Esophagus muscularis mucosa (tissue), 4 donors: ENCODE measurements at places on chromosomes 4 and X. TPM values are rescaled to one million over a fixed set of nuclear protein-coding genes. Genes with fewer than 3 reads are reported as not detected.
A peak's percentile ranks its signal among the peaks of the same experiment; 100 is the strongest.

- no peaks in the 10 kb centered on the region for H3K27me3 ChIP-seq
- peaks cover 3% of the 10 kb centered on the region for H3K4me1 ChIP-seq
- H3K4me3 ChIP-seq: no peak overlapping the region
- H3K36me3 ChIP-seq: no peaks in the 10 kb centered on the region
- no peak overlapping the region for H3K27ac ChIP-seq
- no peak for DNase-seq
Measured at GRCh38 chrX:96721354-96721753, 36.7 kb downstream of the DIAPH2 start.

- H3K27me3 ChIP-seq: no peaks in the 10 kb centered on the region
- DNase-seq: no peak
- H3K36me3 ChIP-seq: no peaks in the 10 kb centered on the region
- H3K27ac ChIP-seq: no peak overlapping the region
Measured at GRCh38 chr4:14559646-14560045, 442.6 kb upstream of the CPEB2 start.

- H3K4me1 ChIP-seq: no peaks in the 10 kb centered on the region
- H3K36me3 ChIP-seq: no peaks in the 10 kb centered on the region
- DNase-seq: no peak
- no peaks in the 10 kb centered on the region for H3K27me3 ChIP-seq
- H3K4me3 ChIP-seq: no peak overlapping the region
Measured at GRCh38 chrX:120568035-120568434, 7.3 kb upstream of the CUL4B start.

- H3K36me3 ChIP-seq: no peaks in the 10 kb centered on the region
- DNase-seq: no peak
Measured at GRCh38 chr4:90246816-90247215, 119.6 kb downstream of the CCSER1 start.

DNA sequence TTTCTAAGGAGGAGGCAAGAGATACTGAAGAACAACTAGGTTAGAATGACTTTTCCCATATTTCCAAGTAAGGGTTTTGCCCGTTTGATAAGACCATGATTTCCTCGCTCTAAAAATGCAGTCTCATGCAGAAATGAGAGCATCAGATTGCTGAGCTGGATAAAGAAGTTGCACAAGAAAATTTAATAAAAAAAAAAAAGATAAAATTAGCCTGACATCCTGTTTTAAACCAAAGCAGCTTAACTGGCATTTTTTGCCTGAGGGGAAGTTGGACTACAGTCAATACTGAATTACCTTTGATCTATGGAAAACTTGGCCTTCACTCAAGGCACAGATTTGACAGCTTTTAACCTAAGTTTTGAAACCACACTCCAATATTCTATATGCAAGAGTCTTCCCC, 208.4 kb downstream of the GASK1B start:
- H3K4me1 ChIP-seq: no peaks in the 10 kb centered on the region
- H3K4me3 ChIP-seq: no peak overlapping the region
- no peaks in the 10 kb centered on the region for H3K36me3 ChIP-seq
- H3K27me3 ChIP-seq: no peaks in the 10 kb centered on the region
- no peak for DNase-seq
- no peak overlapping the region for H3K27ac ChIP-seq

CYP2U1 gene
- total RNA-seq: 36.6 TPM

- no peaks in the 10 kb centered on the region for H3K36me3 ChIP-seq
- no peak for DNase-seq
- H3K27me3 ChIP-seq: no peaks in the 10 kb centered on the region
- no peak overlapping the region for H3K4me3 ChIP-seq
- H3K4me1 ChIP-seq: no peaks in the 10 kb centered on the region
Measured at GRCh38 chr4:116627545-116627944, 457.8 kb downstream of the TRAM1L1 start.

- H3K4me1 ChIP-seq: no peaks in the 10 kb centered on the region
- no peak overlapping the region for H3K4me3 ChIP-seq
- H3K27ac ChIP-seq: no peak overlapping the region
- DNase-seq: no peak
- H3K27me3 ChIP-seq: no peaks in the 10 kb centered on the region
- H3K36me3 ChIP-seq: no peaks in the 10 kb centered on the region
Measured at GRCh38 chrX:58025979-58026378, 115.7 kb upstream of the ZXDA start.

GRCh38 chrX:132435222-132435621, 53.6 kb downstream of the MBNL3 start:
- H3K36me3 ChIP-seq: no peaks in the 10 kb centered on the region
- H3K4me3 ChIP-seq: no peak overlapping the region
- no peak for DNase-seq
- no peaks in the 10 kb centered on the region for H3K27me3 ChIP-seq
- H3K4me1 ChIP-seq: no peaks in the 10 kb centered on the region

DNA sequence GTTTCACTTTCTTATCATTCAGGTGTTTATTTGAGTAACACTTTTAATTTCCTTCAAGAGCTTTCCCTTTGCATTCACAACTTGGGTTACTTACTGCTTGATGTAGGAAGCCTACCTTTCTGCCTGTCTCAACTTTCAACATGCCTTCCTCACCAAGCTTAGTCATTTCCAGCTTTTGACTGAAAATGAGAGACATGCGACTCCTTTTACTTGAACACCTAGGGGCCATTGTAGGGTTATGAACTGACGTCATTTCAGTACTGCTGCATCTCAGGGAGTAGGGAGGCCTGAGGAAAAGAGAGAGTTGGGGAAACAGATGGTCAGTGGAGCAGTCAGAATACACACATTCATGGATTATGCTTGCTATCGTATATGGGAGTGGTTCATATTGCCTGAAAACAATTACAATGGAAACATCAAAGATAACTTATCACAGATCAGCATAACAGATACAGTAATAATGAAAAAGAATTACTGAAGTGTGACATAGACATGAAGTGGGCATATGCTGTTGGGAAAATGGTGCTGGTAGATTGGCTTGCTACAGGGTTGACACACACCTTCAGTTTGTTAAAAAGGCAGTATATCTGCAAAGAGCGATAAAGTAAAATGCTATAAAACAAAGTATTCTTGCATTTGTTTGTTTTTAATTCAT, 25.7 kb downstream of the USP53 start:
- no peak overlapping the region for H3K27ac ChIP-seq
- H3K27me3 ChIP-seq: no peaks in the 10 kb centered on the region
- H3K36me3 ChIP-seq: no peaks in the 10 kb centered on the region
- H3K4me1 ChIP-seq: peaks cover 10% of the 10 kb centered on the region

CXCL11 gene
- total RNA-seq: not detected

GRCh38 chrX:136227948-136228838, 23.0 kb downstream of the MAP7D3 start:
- no peak overlapping the region for H3K4me3 ChIP-seq
- H3K36me3 ChIP-seq: peaks cover 37% of the 10 kb centered on the region
- H3K27me3 ChIP-seq: no peaks in the 10 kb centered on the region
- DNase-seq: no peak
- no peak overlapping the region for H3K27ac ChIP-seq

ATP2B3 gene
- 0.23 TPM for total RNA-seq

- peaks cover 13% of the 10 kb centered on the region for H3K36me3 ChIP-seq
- H3K4me1 ChIP-seq: peaks cover 31% of the 10 kb centered on the region
- H3K27me3 ChIP-seq: no peaks in the 10 kb centered on the region
- no peak for DNase-seq
Measured at GRCh38 chr4:183639291-183639690, 19.7 kb downstream of the RWDD4 start.

- no peaks in the 10 kb centered on the region for H3K36me3 ChIP-seq
- H3K27me3 ChIP-seq: no peaks in the 10 kb centered on the region
- H3K27ac ChIP-seq: no peak overlapping the region
- DNase-seq: no peak
- H3K4me3 ChIP-seq: no peak overlapping the region
- no peaks in the 10 kb centered on the region for H3K4me1 ChIP-seq
Measured at GRCh38 chrX:94633237-94633636, 959.2 kb downstream of the FAM133A start.

- H3K27me3 ChIP-seq: no peaks in the 10 kb centered on the region
- H3K4me1 ChIP-seq: no peaks in the 10 kb centered on the region
- no peaks in the 10 kb centered on the region for H3K36me3 ChIP-seq
- H3K4me3 ChIP-seq: no peak overlapping the region
Measured at GRCh38 chrX:5474282-5474681, 754.4 kb downstream of the NLGN4X start.

GRCh38 chr4:10593130-10593529, 91.4 kb downstream of the CLNK start:
- no peaks in the 10 kb centered on the region for H3K27me3 ChIP-seq
- H3K27ac ChIP-seq: no peak overlapping the region
- H3K4me1 ChIP-seq: no peaks in the 10 kb centered on the region
- no peak for DNase-seq

DNA sequence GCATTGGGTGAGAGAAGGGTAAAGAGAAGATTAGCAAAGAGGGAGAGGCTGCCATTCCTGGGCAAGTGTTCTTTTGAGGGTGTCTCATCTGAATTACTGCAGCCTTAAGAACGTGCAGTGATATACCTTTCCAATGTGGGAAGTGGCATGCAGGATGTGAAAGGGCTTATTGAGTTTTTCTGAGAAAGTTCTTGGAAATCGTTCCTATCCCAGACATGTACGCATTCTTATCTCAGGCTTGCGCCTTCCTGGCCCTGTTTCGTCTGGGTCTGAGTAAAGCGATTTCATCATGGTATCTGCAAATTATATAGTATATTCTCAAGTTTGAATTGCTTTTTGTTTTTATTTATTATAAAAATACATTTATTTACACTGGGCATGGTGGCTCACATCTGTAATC, 699.8 kb downstream of the TRAM1L1 start:
- no peaks in the 10 kb centered on the region for H3K4me1 ChIP-seq
- H3K27me3 ChIP-seq: no peaks in the 10 kb centered on the region
- no peak overlapping the region for H3K27ac ChIP-seq
- no peak for DNase-seq
- H3K36me3 ChIP-seq: no peaks in the 10 kb centered on the region

DNA sequence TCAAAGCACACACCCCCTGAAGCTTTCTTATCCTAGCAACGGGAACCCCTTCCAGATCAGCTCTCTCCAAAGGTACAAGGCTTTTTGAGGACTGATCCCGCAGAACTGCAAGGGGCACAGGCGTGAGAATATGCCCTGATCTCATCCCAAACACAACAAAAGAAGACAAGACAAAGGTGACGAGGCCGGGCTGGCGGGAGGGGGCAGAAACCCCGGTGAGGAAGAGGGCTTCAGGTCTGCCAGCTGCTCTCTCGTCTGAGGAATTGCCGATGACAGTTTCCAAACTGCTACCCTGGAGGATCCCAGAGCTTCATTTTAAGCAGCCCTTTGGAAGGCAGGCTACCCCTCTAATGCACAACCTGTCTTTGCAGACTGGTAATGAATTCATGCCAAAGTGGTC, 3.4 kb downstream of the HCFC1 start:
- H3K36me3 ChIP-seq: peaks cover 11% of the 10 kb centered on the region
- peaks cover 64% of the 10 kb centered on the region for H3K4me1 ChIP-seq
- no peak for DNase-seq
- no peaks in the 10 kb centered on the region for H3K27me3 ChIP-seq
- peak overlapping the region; percentile 73 for H3K4me3 ChIP-seq

GATA1 gene
- total RNA-seq: not detected

GRCh38 chr4:140363558-140363957, 9.9 kb upstream of the SCOC start:
- H3K4me3 ChIP-seq: no peak overlapping the region
- no peaks in the 10 kb centered on the region for H3K4me1 ChIP-seq
- no peaks in the 10 kb centered on the region for H3K36me3 ChIP-seq
- no peaks in the 10 kb centered on the region for H3K27me3 ChIP-seq
- no peak overlapping the region for H3K27ac ChIP-seq

DNA sequence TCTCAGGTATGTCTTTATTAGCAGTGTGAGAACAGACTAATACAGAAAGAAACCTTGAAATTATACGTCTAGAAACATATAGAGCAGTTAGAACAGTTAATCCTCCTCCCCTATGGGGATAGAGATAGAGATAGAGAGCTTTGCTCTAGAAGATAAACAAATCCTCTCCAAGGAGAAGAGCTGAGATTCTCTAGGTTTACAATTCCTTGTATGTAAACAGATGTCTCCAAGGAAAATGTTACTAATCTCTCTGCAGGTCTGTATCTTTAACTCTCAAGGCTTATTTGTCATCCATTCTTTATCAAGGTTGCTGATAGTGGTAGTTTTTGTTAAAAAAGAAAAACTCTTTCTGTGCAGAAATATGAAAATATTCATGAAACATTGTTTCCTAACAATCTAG, 282.1 kb upstream of the GIMD1 start:
- no peak for DNase-seq
- H3K27me3 ChIP-seq: no peaks in the 10 kb centered on the region
- H3K4me3 ChIP-seq: no peak overlapping the region
- no peaks in the 10 kb centered on the region for H3K36me3 ChIP-seq
- H3K4me1 ChIP-seq: no peaks in the 10 kb centered on the region
- H3K27ac ChIP-seq: no peak overlapping the region

DNA sequence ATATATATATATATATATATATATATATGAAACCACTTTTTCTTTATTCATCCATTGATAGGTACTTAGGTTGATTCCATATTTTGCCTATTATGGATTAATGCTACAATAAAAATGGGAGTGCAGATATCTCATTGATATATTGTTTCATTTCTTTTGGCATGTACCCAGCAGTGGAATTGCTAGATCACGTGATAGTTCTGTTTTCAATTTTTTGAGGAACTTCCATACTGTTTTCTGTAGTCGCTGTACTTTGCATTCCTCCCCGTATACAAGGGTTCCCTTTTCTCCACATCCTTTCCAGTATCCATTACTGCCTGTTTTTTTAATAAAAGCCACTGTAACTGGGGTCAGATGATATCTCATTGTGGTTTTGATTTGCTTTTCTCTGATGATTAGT, 124.6 kb downstream of the GABRB1 start:
- no peak for DNase-seq
- H3K4me3 ChIP-seq: no peak overlapping the region
- H3K36me3 ChIP-seq: no peaks in the 10 kb centered on the region
- no peaks in the 10 kb centered on the region for H3K4me1 ChIP-seq
- no peak overlapping the region for H3K27ac ChIP-seq

GRCh38 chr4:180058691-180059215, 2184.4 kb upstream of the TENM3 start:
- peaks cover 18% of the 10 kb centered on the region for H3K27me3 ChIP-seq
- H3K4me1 ChIP-seq: peaks cover 12% of the 10 kb centered on the region
- peak overlapping the region; percentile 60 for H3K4me3 ChIP-seq
- H3K36me3 ChIP-seq: no peaks in the 10 kb centered on the region
- no peak for DNase-seq

DNA sequence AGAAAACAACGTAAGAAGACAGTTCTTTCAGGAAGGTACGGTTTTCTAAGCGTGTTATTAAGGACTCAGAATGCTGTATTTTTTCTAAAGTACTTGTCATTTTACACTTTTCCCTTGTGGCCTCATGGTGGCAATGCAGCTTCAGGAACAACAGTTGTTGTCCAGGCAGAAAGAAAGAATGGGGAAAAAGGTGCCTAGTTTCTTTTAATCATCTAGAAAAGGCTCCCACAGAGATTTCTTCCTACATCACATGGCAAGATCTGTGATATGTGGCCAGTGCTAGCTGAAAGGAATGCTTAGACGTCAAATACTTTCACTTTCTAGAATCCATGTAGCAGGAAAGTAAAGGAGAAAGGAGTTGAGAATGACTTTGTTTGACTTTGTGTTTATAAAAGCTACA, 49.0 kb upstream of the TRAM1L1 start:
- H3K4me3 ChIP-seq: no peak overlapping the region
- no peak overlapping the region for H3K27ac ChIP-seq
- no peak for DNase-seq
- H3K4me1 ChIP-seq: peaks cover 3% of the 10 kb centered on the region
- no peaks in the 10 kb centered on the region for H3K27me3 ChIP-seq
- H3K36me3 ChIP-seq: no peaks in the 10 kb centered on the region

GRCh38 chr4:12993923-12994322, 490.2 kb downstream of the RAB28 start:
- H3K36me3 ChIP-seq: no peaks in the 10 kb centered on the region
- DNase-seq: no peak
- no peaks in the 10 kb centered on the region for H3K4me1 ChIP-seq
- H3K27ac ChIP-seq: no peak overlapping the region

- H3K27ac ChIP-seq: no peak overlapping the region
- no peaks in the 10 kb centered on the region for H3K27me3 ChIP-seq
- H3K4me1 ChIP-seq: no peaks in the 10 kb centered on the region
- peak; percentile 60 for DNase-seq
- H3K4me3 ChIP-seq: no peak overlapping the region
Measured at GRCh38 chr4:17033768-17034181, 135.3 kb upstream of the LDB2 start.
